ENCODE measurements at places on chromosomes 4 and X. TPM values are rescaled to one million over a fixed set of nuclear protein-coding genes. Genes with fewer than 3 reads are reported as not detected.

The RNF128 gene
- total RNA-seq, result 11.3 TPM

- no peak for DNase-seq
Measured at GRCh38 chr4:4385729-4386295, 1.1 kb upstream of the NSG1 start.

The KIT gene
- 18.2 TPM for total RNA-seq

The FDCSP gene
- not detected for total RNA-seq

GRCh38 chr4:180770265-180770664 is 1472.9 kb upstream of the TENM3 start:
- no peak for DNase-seq

The CYSLTR1 gene
- 9.2 TPM for total RNA-seq

DNA sequence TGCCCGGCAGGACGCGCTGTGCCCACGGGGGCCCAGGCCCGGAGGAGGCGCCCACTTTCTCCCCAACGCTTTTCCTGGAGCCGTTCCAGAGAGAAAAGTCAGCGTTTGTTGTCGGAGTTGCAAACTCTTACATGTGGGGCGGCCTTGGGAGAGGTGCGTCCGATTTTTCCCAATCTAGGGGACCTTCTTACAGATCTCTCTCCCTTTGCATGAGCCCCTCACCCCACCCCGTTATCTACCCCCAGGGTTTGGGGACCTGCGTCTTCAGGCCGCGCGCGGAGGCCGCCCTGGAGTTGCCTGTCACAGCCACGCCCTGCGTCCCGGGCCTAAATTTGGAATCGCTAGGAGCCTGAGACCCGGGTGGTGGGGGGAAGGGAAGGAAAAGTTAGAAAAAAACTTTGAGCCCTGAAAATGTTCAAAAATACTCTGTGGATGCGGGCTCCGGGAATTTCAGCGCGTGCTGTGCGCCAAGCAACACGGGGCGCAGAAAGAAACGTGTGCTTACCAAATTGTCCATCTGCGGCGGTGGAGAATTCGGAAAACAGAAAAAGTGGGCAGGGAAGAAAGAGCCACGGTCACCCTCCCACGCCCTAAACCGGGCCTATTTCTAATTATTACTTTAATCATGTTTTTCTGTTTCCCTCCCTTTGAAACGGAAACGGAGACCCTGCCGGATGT is 587 bp downstream of the CD99 start:
- DNase-seq, result no peak

The CXCL3 gene
- 0.50 TPM for total RNA-seq

The KDR gene
- total RNA-seq, result 217 TPM

The AMELX gene
- not detected for total RNA-seq

Data from spinal cord (tissue), 10 donors.